ENCODE measurements at places on chromosomes 4 and X.

- DNase-seq: no peak
These were observed 10.7 kb upstream of the WDR17 start for GRCh38 chr4:176054942-176055341.

GRCh38 chr4:168782439-168782838 is 227.6 kb downstream of the CBR4 start:
- DNase-seq: no peak

DNA sequence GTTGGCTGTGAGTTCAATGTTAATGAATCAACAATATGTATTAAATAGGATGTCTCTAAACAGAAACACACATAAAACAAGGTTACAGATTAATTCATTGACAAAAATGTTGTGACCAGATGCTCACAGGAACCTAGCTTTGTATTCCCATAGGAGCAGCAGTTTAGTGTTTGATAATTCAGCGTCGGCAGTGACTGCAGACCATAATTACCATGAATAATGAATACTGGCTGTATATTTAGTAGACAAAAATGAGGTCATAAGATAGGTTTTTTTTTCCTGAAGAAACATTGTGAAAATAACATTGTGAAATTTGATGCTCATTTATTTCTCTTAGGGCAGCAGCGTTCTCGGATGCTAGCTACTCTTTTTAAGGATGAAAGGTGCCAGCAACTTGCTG is 27.8 kb downstream of the COPS4 start:
- DNase-seq: no peak

GRCh38 chr4:74663631-74664030 is 130.7 kb downstream of the BTC start:
- DNase-seq: no peak
